ENCODE measurements at places on chromosomes 3 and 15. TPM values are rescaled to one million over a fixed set of nuclear protein-coding genes. Genes with fewer than 3 reads are reported as not detected.

DNA sequence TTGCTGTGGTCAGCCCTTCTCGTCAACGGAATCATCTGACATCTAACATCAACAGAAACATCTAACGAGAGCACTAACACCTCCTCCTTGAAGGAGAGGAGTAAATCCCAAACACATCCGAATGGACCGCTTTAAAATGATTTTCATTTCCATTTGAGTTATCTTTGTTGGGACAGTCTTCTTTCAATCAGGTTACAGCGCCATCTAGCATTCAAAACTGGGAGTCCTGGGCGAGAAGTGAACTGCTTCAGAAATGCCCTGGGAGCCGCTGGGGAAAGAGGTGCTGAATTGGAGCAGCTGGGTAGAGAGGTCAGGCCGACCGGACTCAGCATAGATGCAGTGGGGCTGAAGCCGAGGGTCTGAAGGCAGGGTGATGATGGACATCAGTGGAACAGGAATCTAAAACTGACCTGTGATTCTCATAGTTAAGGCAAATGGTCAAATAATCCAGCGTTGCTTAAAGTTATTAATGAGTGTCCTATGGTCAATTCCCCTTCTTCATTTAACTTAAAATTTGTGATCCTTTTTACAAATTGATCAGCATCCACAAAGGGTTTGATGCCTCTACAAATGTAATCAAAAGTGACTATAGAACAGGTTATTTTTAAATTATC is 170.0 kb upstream of the NDN start:
- no peak for DNase-seq
- H3K36me3 ChIP-seq = no peaks in the 10 kb centered on the region
- H3K4me3 ChIP-seq = no peak overlapping the region
- no peaks in the 10 kb centered on the region for H3K4me1 ChIP-seq
- H3K27ac ChIP-seq = no peak overlapping the region

GRCh38 chr3:76753599-76753998 is 286.3 kb upstream of the ROBO2 start:
- H3K27me3 ChIP-seq = no peaks in the 10 kb centered on the region
- H3K36me3 ChIP-seq = no peaks in the 10 kb centered on the region
- no peaks in the 10 kb centered on the region for H3K4me1 ChIP-seq
- no peak overlapping the region for H3K4me3 ChIP-seq
- DNase-seq = no peak
- no peak overlapping the region for H3K27ac ChIP-seq

GRCh38 chr3:43796041-43796596 is 105.4 kb downstream of the ABHD5 start:
- H3K4me1 ChIP-seq = no peaks in the 10 kb centered on the region
- no peak overlapping the region for H3K27ac ChIP-seq
- no peak for DNase-seq
- H3K4me3 ChIP-seq = no peak overlapping the region
- H3K36me3 ChIP-seq = no peaks in the 10 kb centered on the region
- peaks cover 36% of the 10 kb centered on the region for H3K27me3 ChIP-seq

- no peak overlapping the region for H3K4me3 ChIP-seq
- peaks cover 23% of the 10 kb centered on the region for H3K36me3 ChIP-seq
- peaks cover 2% of the 10 kb centered on the region for H3K4me1 ChIP-seq
- DNase-seq = no peak
- H3K27me3 ChIP-seq = no peaks in the 10 kb centered on the region
Measured at GRCh38 chr3:48155122-48155521, 33.1 kb downstream of the CDC25A start.

LYZL4 gene
- not detected for total RNA-seq

Measured in activated CD8-positive, alpha-beta memory T cell treated with anti-CD3 and anti-CD28 coated beads, Interleukin-2, amount 10 ng/mL, durations not matched to agents 7 days and 5 days (primary cell).